ENCODE measurements at places on chromosomes 4 and X. TPM values are rescaled to one million over a fixed set of nuclear protein-coding genes. Genes with fewer than 3 reads are reported as not detected.

DNA sequence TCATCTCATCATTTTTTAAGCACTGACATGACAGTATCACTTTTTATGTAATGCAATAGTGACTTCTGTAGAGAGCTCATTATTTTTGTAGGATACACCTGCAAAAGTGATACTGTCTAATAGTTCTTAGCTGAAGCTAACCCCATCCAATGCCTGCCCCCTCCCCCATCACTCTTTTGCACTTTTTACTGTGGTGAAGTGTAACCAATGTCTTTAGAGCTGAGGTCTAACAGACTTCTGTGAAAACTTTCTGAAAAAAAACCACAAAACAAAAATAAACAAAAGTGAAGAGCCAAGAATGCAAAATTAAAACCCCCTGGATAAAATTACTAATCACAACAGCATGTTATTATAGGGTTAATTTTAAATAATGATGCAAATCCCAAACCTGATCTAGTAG lies 301.1 kb downstream of the ANK2 start:
- H3K4me3 ChIP-seq, result no peak overlapping the region
- H3K4me1 ChIP-seq, result no peaks in the 10 kb centered on the region
- DNase-seq, result no peak
- no peaks in the 10 kb centered on the region for H3K27me3 ChIP-seq
- H3K36me3 ChIP-seq, result no peaks in the 10 kb centered on the region
- H3K27ac ChIP-seq, result no peak overlapping the region

The AADAT gene
- 19.7 TPM for total RNA-seq

DNA sequence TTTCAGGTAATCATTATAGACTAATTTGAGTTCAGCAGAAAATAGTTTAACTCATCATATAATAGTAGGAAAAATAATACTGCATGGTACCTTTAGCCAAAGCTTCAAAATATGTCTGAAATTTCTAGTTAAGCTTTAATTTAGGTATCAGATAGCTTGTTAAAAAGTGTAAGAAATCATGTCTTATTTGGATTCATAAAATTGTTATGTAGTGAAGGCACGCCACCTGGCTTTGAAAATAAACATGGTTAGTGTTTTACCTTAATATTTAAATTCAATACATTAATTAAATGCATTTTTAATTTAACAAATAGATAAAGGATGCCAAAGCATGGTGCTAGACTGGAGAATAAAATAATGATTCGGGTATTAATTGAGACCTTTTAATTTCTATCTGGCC lies 211.4 kb downstream of the FSTL5 start:
- H3K4me1 ChIP-seq, result no peaks in the 10 kb centered on the region
- H3K27ac ChIP-seq, result no peak overlapping the region
- no peaks in the 10 kb centered on the region for H3K27me3 ChIP-seq
- H3K4me3 ChIP-seq, result no peak overlapping the region
- no peak for DNase-seq

GRCh38 chr4:182874304-182874751 lies 42.9 kb downstream of the DCTD start:
- DNase-seq, result no peak
- H3K4me1 ChIP-seq, result no peaks in the 10 kb centered on the region
- no peaks in the 10 kb centered on the region for H3K27me3 ChIP-seq
- H3K27ac ChIP-seq, result no peak overlapping the region

The CENPC gene
- total RNA-seq, result 5.7 TPM

DNA sequence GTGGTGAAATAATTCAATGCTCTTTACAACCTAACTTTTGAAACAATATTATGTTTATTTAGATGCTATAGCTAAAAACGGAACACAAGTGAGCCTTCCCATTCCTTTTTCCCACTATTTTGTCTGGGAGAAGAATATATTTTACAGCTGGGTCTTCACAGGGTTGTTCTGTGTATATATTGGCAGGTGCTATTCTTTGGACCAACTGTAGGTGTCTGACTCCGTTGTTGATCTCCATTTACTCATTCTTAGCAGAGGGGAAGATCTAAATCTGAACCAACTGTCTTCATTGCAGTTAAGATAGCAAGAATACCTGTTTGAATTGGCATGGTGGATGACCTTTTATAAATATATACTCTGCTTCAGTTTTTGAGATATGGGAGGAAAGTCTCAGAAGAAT lies 257.4 kb downstream of the CFAP299 start:
- no peaks in the 10 kb centered on the region for H3K4me1 ChIP-seq
- no peaks in the 10 kb centered on the region for H3K27me3 ChIP-seq
- H3K4me3 ChIP-seq, result no peak overlapping the region
- DNase-seq, result no peak
- H3K27ac ChIP-seq, result no peak overlapping the region
- no peaks in the 10 kb centered on the region for H3K36me3 ChIP-seq

- H3K27ac ChIP-seq, result no peak overlapping the region
- no peaks in the 10 kb centered on the region for H3K4me1 ChIP-seq
- no peak overlapping the region for H3K4me3 ChIP-seq
- DNase-seq, result no peak
Measured at GRCh38 chr4:48602222-48602621, 112.2 kb downstream of the ZAR1 start.

DNA sequence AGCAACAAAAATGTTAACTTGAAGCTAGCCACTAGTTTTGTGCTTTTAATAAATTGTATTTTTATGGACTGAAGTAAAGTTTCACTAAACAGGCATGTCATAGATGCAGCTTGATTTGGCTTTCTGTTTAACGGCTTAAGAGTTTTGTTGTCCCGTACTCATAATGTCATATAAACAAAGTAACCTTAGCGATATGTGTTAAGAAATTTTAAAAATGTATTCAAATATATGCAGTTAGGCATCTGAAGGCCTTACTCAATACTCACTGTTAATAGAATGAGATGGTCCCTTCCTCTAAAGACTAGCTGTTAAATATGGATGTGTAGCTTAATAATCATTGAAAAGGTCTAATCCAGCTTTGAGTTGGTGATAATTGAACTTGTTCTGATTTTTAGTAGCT lies 1.0 kb upstream of the SCLT1 start:
- H3K36me3 ChIP-seq, result no peaks in the 10 kb centered on the region
- no peak overlapping the region for H3K4me3 ChIP-seq

- no peak overlapping the region for H3K27ac ChIP-seq
- H3K4me1 ChIP-seq, result peaks cover 4% of the 10 kb centered on the region
- no peaks in the 10 kb centered on the region for H3K27me3 ChIP-seq
- no peak for DNase-seq
Measured at GRCh38 chr4:101989551-101989950, 199.0 kb downstream of the BANK1 start.

DNA sequence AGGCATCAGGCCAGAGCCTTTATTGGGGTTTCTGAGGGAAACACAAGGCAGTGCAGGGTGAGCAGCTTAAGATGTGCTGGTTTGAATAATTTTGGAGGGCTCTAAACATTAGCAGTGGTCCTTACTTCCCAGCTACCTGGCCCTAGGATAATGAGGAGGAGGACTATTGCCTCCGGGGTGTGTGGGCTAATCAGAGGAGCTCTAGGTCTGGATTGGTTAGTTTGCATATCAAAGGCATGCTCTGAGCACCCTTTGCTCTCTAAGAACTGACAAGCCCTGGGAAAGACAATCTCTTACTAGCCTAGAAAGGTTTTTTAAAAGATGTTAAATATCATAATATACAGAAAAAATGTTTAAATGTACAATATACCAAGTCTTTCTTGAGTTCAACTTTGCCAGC lies 58.4 kb downstream of the RXFP1 start:
- H3K4me3 ChIP-seq, result no peak overlapping the region
- no peaks in the 10 kb centered on the region for H3K4me1 ChIP-seq
- no peak for DNase-seq
- H3K36me3 ChIP-seq, result no peaks in the 10 kb centered on the region
- H3K27ac ChIP-seq, result no peak overlapping the region

The RS1 gene
- total RNA-seq, result not detected

The FAT4 gene
- 16.8 TPM for total RNA-seq

Measured in ascending aorta (tissue), 2 donors.